ENCODE measurements at places on chromosomes 5 and 9.

- DNase-seq: peak; percentile 41
Observed at GRCh38 chr9:75866273-75866871, 24.1 kb upstream of the PCSK5 start.

DNA sequence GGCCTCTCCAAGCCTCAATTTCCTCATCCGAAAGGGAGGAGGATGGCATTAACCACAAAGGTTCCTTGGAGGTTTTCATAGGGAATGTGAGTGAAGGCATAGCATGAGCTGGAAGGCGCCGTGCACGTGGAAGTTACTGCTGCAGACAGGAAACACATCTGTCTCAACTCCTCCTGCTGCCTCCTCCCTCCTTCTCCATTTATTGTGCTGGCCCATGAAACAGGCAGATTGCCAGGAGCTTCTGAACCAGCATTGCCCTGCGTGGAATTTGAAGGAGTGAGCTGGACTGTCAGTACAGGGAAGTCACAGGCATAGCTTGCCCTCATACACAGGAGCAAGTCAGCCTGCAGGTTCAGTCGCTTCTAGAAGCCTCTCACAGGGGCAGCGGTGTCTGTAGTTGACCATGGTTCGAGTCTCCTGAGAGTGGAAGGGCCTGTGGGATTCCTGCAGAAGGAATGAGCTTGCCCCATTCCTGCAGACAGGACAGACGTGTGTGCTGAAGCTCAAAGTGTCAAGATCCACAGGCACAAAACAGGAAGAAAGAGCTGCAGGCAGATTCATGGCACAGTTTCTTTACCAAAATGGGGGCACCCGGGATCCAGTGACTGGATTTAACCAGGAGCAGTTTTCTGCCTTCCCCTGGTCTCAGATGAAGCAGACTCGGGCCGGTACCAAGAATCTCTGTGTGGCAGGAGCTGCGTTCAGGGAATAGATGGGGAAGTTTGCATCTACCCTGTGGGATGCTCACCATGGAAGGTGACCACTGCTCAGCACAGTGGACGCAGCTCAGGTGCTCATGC lies 48.7 kb upstream of the CTSL start:
- no peak for DNase-seq

DNA sequence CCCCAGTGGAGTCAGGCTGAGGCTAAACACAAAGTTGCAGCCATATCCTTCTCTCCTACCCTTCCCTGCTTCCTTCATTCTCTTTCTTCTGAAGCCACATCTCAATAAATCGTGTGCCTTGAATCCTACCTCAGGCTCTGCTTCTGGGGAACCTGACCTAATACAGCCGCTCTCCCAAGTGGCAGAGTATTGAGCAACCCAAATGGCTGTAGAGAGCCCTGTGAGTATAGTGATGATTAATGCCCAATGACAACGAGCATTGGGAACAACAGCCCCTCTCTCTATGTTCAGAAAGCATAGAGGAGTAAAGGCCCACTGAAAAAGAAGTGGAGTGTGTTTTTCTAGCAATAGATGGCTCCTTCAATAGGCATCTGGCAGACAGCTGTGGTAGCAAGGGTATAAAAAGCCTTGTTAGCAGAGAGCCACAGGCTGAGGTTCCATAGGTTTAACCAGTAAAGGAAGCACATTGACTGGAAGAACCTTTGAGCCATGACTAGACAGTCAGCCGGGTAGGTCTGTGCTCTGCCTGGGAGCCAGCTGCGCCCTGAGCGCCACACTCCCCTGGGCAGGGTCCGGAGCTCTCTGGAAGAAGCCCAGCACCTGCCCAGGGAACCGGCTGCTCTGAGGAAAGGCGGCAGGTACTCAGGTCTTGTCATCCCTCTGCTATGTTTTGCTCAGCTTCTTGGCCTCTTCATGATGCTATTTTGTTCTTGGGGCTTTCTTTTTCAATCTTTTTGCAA lies 22.6 kb upstream of the HSPA9 start:
- DNase-seq: no peak

- no peak for DNase-seq
Observed at GRCh38 chr5:40784027-40784653, 14.0 kb downstream of the PRKAA1 start.

GRCh38 chr5:128082551-128083032 lies 974 bp upstream of the SLC12A2 start:
- no peak for DNase-seq

GRCh38 chr5:174532455-174533453 lies 191.6 kb upstream of the MSX2 start:
- peak; percentile 20 for DNase-seq

DNA sequence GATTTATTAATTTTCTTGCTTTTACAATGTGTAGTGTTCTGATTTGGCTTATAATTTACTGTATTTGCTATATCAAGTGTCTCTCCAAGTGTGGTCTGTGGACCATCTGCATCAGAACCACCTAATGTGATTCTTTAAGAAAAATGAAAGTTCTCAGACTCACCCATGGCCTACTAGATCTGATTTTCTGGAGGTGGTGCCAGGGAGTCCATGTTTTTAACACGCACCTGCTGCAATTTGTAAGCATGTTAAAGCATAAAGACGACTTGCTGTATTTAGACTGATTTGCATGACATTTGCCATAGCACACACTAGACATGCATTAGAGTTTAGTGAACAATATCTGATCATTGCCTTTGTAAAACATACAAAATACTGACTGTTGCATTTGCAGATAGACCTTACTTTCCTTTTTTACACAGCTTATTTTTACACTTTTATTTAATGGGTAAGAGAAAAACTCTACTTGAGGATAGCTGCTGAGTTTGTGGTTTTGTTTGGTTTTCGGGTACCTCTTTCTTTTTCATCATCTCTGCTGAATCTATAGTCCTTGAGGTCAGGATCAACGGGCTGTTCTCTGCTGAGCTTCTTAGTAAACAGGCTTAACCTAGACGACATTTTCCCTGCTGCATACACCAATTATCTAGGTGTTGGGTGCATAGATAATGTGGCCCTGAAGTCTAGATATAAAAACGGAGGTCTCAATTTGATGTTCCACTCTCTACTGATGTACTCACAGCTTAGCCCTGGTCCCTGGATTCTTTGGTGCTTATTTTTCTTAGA lies 138.0 kb upstream of the ZNF366 start:
- DNase-seq: no peak

DNA sequence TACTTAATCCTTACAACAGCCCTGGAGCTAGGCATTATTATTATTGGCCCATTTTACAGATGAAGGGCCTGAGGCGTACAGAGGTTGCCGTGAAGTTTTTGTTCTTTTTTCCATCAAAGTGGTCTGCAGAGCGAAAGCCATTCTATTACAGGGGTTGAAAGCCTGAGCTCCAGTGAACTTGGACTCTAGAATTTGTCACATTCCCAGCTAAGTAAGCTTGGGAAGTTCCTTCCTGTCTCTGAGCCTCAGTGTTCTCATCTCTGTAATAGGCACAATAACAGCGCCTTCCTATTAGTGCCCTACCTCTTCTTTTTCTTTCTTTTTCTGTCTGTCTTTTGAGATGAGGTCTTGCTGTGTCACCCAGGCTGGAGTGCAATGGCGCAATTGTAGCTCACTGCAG lies 44.2 kb upstream of the NKX2-5 start:
- DNase-seq: no peak

DNA sequence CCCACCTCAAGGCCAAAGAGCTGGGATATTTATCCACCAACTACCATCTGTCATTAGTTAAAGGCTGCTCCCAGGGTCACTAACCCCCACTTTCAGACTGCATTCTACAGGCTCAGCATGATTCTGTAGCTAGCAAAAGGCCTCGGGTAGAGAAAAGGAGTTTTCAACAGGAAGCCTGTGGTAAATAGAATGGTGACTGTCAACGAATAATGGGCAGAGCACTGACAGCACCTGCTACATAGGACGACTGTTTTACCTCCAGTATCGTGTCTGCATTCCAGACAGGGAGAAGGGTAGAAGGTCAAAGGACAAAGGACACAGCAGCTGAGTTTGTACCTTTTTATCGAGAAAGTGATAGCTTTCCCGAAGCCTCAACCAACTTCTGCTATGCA lies 20.3 kb downstream of the MFAP3 start:
- DNase-seq: no peak
